ENCODE measurements at places on chromosomes 3 and 15. TPM values are rescaled to one million over a fixed set of nuclear protein-coding genes. Genes with fewer than 3 reads are reported as not detected.

Gene NOX5
- not detected for total RNA-seq

DNA sequence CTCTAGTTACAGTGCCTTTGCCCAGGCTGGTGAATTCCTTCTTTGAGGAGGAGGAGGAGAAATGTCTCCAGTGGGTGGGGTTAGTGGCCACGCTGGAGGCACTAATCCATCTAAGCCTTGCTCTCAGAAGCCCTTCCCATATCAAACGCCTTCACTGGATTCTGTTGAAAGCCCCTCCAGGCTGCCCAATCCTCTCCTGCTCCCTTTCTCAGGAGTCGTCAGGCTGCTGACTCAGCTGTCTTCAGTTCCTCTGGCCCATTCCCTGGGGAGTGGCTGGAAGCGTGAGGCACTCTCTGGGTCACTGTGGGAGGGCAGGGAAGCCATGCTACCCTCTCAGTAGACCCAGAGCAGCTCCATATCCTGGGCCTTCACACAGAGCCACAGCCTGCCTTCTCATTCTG lies 2.7 kb downstream of the AP2M1 start:
- DNase-seq, result no peak

DNA sequence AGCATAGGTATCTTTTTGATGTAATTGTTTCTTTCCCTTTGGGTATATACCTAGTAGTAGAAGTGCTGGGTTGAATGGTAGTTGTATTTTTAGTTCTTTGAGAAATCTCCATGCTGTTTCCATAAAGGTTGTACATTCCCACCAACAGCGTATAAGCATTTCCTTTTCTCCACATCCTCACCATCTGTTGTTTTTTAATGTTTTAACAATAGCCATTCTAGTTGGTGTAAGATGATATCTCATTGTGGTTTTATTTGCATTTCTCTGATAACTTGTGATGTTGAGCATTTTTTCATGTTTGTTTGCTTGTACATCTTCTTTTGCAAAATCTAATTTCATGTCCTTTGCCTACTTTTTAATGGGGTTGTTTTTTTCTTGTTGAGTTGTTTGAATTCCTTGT lies 80.0 kb upstream of the TMC3 start:
- no peak for DNase-seq

- no peak for DNase-seq
Observed at GRCh38 chr15:73019154-73019553, 33.1 kb upstream of the NEO1 start.

DNA sequence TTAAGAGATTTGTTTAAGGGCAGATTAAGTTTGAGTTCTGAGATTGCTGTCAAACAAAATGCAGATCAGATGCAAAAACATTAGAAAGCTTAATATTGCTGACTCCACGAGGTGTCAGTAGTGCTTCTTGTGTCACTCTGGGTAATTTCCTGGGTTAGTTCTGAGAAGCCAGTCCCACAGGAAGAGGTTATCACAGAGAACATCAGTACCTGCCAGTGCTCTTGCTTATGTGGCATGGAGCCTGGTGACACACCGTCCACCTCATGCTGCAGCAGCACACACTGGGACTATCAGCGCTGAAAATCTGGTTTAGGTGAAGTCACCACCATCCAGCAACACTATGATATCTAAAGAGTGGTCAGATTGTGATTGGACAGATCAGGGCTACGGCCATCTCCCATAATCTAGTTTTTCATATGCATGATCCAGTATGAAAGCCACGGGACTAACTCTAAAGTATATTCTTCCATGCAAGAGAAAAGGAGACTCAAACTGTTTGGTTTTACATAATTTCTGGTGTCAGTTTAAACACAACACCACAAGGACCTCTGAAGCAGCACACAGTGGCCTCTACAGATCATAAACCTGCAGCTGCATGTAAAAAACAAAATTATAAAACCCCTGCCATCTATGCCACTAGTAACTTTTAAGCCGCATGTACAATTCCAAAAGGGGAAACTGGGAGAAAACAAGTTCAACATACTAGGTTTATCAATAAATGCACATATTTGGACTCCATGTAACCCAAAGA lies 36.1 kb upstream of the MYO5C start:
- DNase-seq, result no peak

DNA sequence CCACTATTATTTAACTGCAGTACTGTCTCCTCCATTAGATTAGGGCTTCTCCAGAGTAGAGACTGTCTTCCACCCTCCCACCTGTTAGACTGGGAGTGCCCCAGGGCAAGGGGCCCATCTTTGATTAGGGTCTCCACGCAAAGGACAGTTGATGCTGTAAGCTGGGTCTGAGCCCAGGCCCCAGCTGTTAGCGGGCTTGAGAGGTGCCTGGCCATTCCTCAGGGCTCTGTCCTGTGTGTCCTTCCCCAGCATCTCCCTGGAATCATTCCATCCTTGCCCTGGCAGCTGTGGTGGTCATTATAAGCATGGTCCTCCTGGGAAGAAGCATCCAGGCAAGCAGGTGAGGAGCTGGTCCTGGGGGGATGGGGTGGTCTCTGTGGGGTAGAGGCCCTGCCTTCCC lies 6.1 kb downstream of the SLC51B start:
- DNase-seq, result no peak

DNA sequence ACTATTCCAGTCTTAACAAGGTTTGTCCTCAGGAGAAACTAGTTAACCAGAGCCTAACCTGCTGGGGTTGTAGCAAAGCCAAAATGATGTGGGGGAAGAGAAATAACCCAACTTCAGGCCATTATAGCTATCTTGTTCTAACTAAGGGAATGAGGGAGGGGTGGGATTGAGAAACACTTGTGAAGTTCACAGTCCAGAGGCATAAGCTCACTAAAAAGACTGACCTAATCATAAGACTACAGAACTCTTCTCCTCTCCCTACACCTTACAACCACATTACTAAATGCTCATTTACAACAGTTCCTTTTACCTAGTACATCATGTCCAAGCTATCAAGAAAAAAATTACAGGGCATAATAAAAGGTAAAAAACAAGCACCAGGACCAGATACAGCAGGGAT lies 52.8 kb downstream of the UBE3A start:
- no peak for DNase-seq

Gene GOLGA8S
- not detected for total RNA-seq

Gene PTPRG
- 75.1 TPM for total RNA-seq

DNA sequence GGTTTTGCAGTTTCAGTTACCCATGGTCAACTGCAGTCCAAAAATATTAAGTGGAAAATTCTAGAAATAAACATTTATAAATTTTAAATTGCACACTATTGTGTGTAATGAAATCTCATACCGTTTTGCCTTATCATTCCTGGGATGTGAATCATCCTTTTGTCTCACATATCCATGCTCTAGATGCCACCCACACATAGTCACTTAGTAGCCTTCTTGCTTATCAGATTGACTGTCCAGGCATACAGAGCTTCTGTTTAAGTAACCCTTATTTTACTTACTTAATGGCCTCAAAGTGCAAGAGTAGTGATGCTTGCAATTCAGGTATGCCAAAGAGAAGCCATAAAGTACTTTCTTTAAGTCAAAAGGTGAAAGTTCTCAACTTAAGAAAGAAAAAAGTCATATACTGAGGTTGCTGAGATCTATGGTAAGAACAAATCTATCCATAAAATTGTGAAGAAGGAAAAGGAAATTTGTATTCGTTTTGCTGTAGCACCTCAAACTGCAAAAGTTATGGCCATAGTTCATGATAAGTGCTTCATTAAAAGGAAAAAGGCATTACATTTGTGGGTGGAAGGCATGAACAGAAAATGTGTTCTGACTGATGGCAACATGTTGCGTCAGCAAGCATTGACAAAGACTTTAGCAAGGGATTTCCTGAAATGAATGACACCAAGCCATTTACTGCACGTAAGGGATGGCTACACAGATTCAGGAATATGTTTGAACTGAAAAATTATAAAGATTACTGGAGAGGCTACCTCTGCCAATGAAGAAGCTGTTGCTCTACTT lies 43.8 kb downstream of the SPATA16 start:
- DNase-seq, result no peak

DNA sequence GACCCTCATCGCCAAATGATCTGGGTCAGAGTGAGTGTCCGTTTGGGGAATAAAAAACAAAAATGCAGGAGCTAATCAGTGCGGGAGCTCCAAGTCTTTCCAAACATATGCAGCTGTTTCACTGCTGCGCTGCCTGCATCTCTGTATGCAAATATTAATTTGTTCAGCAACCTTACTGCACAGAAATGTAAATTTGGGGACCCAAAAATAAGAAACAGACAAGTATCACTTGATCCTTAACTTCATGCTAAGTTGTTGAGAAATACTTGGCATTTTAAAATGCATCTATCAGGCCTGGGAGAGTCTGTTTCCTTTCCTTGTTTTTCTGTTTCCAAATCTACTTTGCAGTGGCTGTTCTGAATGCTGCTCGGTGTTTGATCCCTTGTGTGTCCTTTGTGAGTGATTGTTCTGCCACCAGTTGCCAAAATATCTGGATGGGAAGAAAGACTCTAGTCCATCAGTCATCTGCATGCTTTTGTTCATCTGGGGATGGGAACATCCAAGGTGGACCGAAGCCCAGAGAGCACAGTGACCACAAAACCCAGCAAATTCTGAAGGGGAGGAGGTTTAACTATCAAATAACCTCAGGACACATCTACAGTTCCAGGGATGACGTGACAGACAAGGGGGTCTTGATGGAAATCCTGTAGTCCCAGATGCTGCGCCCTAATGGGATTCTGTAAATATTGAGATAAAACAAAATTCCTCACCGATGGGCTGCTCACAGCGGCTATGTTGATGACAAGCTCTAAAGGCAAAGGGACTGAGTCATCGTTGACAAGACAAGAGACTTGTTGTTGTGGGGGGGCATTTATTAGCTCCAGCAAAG lies 199.5 kb upstream of the WNT5A start:
- DNase-seq, result no peak

All from sigmoid colon (tissue), 7 donors.